Activated CD4-positive, alpha-beta T cell treated with anti-CD3 and anti-CD28 coated beads for 24 hours (primary cell): ENCODE measurements at places on chromosomes 4 and X.

DNA sequence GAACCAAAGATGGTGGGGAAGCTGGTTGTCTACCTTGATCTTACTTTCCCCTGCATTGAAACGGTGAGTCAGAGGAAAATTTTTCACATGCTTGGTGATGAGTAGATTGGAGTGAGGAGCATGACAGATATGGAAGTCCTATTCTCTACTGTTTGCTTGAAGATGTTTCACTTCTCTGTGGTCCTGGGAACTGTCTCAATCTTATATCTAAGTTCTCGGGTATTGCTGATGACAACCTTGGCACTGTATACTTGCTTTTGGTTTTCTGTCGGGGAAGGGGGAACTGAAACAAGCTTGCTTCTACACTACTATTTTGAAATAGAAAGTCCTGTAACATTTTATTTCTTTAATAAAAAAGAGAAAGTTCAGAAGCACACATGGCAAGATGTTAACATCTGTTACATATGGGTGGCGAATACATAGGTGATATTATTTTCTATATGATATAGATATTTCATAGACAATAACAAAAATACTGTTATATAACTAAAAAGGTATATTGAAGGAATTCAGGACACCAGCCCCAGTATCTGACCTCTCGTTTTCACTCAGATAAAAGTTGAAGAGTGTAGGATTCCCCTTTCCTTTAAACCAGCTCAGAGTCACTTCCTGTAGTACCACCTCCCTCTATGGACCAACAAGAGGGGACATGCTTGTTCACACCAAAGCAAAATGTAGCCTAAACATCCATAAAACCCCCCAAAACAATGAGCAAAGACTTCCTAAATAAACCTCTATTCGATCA lies 88.8 kb downstream of the FMR1NB start:
- no peak for DNase-seq

DNA sequence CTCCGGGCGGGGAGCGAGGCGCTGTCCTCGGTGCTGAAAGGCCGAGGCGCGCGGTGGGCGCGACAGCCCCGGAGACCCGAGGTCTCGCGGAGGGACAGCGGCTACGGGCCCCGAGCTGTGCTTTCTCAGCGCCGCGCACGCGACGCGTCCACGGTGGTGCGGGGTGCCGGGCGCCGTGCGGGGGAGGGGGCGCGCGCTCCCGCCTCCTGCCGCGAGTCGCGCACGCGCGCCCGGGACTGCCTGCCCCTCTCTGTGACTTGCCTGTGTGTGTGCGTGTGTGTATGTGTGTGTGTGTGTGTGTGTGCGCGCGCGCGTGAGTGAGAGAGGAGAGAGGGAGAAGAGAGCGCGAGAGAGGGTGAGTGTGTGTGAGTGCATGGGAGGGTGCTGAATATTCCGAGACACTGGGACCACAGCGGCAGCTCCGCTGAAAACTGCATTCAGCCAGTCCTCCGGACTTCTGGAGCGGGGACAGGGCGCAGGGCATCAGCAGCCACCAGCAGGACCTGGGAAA lies at the start of gene GRIA2:
Gene GRIA2 (plus strand): TSS at position 358 of the 511 bp plus-strand sequence. CDS start 315 bp downstream, outside the sequence.
- DNase-seq: no peak

- no peak for DNase-seq
Measured at GRCh38 chr4:17020901-17021300, 122.5 kb upstream of the LDB2 start.

GRCh38 chrX:9832811-9833210 lies 46.6 kb downstream of the SHROOM2 start:
- no peak for DNase-seq

DNA sequence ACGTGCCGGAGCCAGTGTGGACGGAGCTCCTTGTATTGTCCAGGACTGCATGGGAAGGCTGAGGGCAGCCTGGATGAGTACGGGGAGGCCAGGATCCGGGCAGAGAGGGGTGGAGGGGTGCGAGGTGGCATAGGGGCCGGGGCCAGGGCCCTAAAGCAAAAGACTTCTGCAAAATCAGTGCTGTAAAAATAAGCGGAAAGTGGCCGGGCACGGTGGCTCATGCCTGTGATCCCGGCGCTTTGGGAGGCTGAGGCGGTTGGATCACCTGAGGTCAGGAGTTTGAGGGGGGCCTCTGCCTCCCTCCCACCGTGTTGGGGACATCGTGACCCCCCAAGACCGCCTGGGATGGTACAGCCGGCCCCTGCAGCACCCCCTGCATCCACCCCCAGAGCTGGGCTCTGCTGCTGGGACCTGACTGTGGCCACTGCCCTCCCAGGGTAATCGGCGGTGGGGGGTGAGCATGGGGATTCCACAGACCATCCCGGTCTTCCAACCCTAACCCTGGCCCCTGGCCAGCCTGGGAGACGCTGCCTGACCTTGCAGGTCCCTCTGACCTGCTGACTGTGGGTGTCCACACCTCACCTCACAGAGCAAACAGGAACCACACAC lies 23.4 kb upstream of the PLCXD1 start:
- DNase-seq: no peak

- DNase-seq: no peak
Measured at GRCh38 chr4:136562834-136563233, 969.5 kb downstream of the PCDH18 start.

DNA sequence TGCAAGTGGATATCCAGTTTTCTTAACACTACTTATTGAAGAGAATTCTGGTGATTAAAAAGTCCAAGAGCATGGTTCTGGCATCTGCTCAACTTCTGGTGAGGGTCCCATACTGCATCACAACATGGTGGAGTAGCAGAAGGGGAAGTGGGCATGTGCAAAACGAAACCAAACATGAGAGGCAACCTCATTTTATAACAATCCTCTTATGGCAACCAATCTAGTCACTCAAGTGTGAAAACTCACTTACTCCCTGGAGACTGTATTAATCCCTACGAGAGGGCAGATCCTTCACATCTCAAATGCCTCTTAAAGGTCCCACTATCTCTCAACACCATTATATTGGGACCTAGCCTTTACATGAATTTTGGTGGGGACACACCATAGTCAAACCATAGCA lies 55.4 kb upstream of the TRO start:
- no peak for DNase-seq
